Calu3 (cell line): ENCODE measurements at places on chromosomes 11 and 22. TPM values are rescaled to one million over a fixed set of nuclear protein-coding genes. Genes with fewer than 3 reads are reported as not detected.
A peak's percentile ranks its signal among the peaks of the same experiment; 100 is the strongest.

Gene CABP4
- 24.8 and 25.4 TPM in 2 replicates for total RNA-seq

DNA sequence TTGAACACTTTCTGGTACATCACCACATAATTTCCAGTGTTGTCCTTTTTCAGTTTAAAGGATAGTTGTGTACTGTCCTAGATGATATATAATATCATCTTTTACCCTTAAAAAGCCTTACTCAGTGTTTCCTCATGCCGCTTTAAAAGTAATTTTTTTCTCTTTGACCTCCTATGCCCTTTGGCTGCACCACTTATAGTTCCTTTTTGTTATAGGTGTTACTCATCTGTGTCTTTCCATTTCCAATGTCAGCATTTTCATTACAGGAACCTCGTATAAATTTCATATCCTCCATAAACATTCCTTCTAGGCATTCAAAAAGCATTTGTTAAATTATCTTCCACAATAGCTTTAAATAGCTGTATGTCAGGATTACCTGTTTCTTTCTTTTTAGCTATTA, 40.8 kb downstream of the USP47 start:
- H3K27ac ChIP-seq: no peak overlapping the region

GRCh38 chr22:37172266-37173245, 15.5 kb downstream of the C1QTNF6 start:
- H3K4me1 ChIP-seq: peaks cover 25% of the 10 kb centered on the region
- H3K36me3 ChIP-seq: peaks cover 11% of the 10 kb centered on the region
- DNase-seq: no peak
- H3K4me3 ChIP-seq: no peak overlapping the region

DNA sequence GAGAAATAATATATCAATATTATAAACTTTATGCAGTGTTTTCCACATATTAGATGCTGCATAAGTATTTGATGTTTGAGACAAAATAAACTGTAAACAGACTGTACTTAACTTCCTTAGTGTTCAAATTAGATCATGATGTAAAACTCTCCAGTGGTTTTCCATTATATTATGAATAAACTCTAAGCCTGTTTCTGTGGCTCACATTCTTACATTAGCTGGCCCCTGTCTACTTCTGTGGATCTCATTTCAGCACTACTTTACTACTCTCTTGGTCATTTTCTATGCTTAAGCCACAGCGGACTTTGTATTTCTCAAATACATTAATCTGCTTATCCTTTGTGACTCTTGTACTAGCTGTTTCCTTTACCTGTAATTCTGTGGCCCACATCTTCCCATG, 55.6 kb downstream of the ARHGEF12 start:
- no peak overlapping the region for H3K27ac ChIP-seq
- peaks cover 32% of the 10 kb centered on the region for H3K4me1 ChIP-seq
- no peak for DNase-seq
- no peaks in the 10 kb centered on the region for H3K27me3 ChIP-seq
- H3K36me3 ChIP-seq: no peaks in the 10 kb centered on the region
- no peak overlapping the region for H3K4me3 ChIP-seq

DNA sequence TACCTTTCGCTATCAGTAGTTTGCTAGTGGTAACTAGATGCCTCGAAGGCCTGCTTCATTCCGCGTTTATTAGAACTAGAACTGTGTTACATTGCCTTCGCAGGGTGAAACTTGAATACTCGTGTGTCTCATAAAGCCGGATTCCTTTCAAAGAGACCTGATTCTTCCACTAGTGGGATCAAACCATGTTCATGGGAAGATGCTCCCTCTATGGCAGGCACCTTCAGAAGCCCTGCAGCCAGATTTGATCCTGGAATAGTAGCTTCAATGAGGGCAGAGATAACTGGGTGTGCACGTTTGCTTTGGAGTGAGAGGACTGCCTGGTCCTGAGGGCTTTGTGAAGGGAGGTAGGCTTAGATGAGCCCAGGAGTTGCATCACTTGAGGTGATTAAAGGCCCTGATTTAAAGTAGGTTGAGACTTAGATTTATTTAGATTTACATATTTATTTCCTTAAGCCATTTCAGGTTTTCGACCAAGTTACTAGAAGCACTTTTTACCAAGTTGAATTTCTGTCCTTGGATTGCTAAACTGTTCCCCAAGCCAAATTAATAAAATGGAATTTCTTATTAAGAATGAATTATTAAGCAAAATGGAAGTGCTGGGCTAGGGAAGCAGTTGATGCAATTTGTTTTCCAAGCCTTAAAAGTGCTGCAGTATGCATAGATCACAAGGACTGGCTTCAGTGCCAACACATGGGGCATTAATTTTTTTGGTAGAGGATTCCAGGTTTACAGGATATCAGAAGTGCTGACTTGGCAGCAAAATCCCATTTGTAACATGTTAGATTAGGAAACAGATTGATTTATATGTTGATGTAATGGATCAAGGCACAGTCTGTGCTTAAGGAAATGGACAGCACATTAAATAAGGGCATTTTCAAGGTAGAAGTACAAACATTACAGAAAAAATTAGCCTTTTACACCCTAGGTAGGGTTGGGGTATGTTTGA, 32.9 kb downstream of the APLP2 start:
- no peaks in the 10 kb centered on the region for H3K36me3 ChIP-seq
- no peak for DNase-seq
- no peaks in the 10 kb centered on the region for H3K27me3 ChIP-seq
- H3K4me3 ChIP-seq: no peak overlapping the region

- H3K4me1 ChIP-seq: no peaks in the 10 kb centered on the region
- H3K36me3 ChIP-seq: no peaks in the 10 kb centered on the region
- no peaks in the 10 kb centered on the region for H3K27me3 ChIP-seq
- H3K27ac ChIP-seq: no peak overlapping the region
- DNase-seq: no peak
These were observed 8.9 kb downstream of the RIBC2 start for GRCh38 chr22:45422237-45422983.

- H3K27ac ChIP-seq: no peak overlapping the region
- peak; percentile 50 for DNase-seq
- no peaks in the 10 kb centered on the region for H3K27me3 ChIP-seq
- peaks cover 9% of the 10 kb centered on the region for H3K4me1 ChIP-seq
- no peak overlapping the region for H3K4me3 ChIP-seq
- H3K36me3 ChIP-seq: no peaks in the 10 kb centered on the region
These were observed 593.2 kb downstream of the INSC start for GRCh38 chr11:15707971-15708370.

DNA sequence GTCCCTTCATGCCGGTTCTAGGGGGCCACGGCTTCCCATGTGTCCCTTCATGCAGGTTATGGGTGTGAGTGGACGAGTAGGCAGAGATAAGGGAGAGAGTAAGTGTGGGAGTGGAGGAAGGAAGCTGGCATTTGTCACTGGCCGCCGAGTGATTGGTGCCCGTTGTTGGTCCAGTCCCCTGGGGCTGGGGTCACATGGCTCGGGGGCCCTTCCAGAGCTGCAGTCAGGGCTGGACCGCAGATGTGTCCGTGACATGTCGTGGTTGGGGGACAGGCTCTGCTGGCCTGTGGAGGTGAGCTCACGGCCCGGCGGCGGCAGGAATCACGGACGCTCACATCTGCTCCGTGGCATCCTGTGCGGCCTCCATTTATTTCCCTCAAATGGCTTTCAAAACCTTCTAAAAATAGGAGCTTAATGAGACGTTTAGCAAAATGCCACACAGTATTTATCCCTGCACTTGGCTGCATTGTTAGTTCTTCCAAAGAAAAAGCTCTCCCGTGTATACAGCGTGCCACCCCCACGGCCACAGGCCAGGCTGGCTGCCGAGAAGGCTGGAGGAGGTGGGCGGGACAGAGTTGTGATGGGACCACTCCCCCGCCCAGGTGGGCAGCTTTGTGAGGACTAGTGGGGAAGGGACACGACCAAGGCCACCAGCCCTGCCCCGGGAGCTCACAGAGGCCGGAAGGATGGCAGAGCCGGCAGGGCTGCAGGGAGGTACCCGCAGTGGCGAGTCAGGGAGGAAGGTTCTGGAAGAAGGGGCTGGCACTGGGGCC, 386.7 kb downstream of the TBC1D22A start:
- H3K4me3 ChIP-seq: no peak overlapping the region
- H3K27me3 ChIP-seq: no peaks in the 10 kb centered on the region
- H3K36me3 ChIP-seq: no peaks in the 10 kb centered on the region
- H3K4me1 ChIP-seq: no peaks in the 10 kb centered on the region

Gene PATE1
- not detected in 2 replicates for total RNA-seq

DNA sequence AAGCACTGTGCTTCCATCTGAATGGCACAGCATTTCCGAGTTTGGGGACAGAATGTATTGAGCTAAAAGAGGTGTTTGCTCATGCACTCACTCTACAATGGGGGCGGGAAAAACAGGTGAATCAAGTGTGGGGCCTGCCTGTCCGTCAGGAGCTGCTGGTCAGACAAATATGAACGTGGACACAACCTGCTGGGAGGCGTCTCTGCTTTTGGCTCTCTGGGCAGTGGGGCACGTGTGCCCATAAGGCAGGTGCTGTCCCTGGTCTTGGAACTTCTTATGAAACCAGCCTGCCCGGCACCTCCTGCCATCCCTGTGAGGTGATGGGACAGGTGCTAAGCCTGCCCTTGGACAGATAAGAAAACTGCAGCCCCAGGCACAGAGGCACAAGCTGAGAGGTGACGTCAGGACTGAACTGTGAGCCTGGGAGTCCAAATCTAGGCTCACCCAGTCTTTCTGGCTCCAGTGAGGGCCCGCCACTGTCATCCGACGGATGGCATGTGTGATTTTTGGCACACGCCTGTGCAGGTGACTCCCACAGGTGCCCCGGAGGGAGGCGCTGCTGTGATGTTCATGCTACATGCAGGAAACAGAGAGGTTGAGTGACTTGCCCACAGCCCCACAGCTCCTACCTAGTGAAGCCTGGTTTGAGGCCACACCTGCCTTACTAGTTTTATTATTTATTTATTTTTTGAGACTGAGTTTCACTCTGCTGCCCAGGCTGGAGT, 51.6 kb downstream of the SMIM38 start:
- H3K4me1 ChIP-seq: peaks cover 21% of the 10 kb centered on the region
- peak overlapping the region; percentile 8 for H3K27ac ChIP-seq
- H3K27me3 ChIP-seq: no peaks in the 10 kb centered on the region
- H3K4me3 ChIP-seq: no peak overlapping the region

GRCh38 chr22:47239474-47239860, 477.0 kb downstream of the TBC1D22A start:
- H3K27ac ChIP-seq: no peak overlapping the region
- no peaks in the 10 kb centered on the region for H3K36me3 ChIP-seq
- no peak overlapping the region for H3K4me3 ChIP-seq

Gene SLC22A6
- not detected in 2 replicates for total RNA-seq

Gene SPCS2
- total RNA-seq: 195 and 209 TPM in 2 replicates

DNA sequence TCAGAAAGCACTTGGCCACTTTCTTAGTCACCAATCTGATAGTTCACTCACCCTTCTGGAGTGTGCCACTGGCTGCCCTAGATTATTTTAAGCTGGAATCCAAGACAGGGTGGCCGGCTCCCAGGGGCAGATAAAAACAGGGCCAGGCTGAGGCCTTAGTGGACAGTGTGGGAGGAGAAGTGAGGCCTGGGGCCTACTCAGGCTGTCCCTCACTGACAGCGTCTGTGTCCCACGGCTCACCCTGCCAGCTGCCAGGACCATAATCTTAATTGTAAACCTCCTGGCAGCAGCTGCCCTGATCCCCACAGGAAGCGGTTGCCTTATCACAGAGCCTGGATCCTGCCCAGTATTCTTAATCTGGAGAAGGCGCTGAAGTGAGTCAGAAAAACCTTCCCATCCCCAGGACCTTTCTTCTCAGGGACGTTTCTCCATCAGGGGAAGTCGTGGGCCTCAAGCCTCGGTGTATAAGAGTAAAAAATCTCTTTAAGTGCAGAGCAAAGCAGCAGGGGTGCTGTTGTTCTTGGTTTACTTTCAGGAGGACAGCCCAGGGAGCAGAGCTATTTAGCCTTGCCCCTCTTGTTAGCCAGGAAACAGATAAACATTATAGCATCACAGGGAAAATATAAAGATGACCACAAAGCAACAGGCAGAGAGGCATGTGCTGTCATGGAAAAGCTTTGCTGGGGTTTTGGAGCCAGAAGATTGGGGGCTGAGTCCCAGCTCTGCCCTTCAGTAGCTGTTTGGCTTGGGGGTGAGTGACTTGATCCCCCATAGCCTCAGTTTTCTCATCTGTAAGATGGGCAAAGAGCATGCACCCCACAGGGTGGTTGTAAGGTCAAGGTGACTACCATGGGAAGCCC, 39.6 kb downstream of the TSPAN18 start:
- H3K4me3 ChIP-seq: no peak overlapping the region
- H3K27ac ChIP-seq: no peak overlapping the region
- peaks cover 6% of the 10 kb centered on the region for H3K4me1 ChIP-seq
